ENCODE measurements at places on chromosomes 4 and X.
A peak's percentile ranks its signal among the peaks of the same experiment; 100 is the strongest.

DNA sequence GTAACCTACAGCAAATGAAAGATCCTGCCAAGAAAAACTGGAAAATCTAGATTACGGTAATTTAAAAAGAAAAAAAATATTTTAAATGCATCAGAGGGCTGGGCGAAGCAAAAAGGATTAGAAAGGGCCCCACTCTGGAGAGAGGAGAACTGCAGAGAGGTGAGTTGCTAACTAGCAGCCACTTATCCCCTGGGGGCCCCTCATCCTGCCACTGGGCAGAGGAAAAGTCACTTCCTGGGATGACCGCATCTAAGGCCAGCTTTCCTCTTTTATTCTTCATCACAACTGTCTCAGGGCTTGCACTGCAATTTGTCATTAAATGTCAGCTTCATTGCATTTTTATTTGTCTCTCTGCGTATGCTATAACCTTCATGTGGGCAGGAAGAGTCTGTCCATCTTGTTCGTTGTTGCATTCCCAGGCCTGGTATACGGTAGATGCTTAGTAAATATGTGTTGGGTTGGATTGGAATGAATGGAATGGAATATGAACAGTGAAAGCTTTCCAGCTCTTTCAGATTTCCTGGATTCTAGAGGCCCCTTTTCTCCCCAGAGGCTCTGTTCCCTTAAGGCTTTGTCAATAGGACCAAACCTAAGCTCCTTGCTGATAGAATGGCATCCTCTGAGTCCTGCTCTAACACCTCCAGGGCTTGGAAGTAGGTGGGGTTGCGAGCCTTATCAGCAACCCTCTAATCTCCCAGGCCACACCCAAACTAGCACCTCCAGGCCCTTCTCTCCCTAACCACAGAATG lies 58.9 kb downstream of the TLR10 start:
- no peak for DNase-seq

GRCh38 chr4:81225252-81225651 lies 10.2 kb upstream of the PRKG2 start:
- DNase-seq: no peak

GRCh38 chrX:14056206-14056605 lies 26.5 kb upstream of the GEMIN8 start:
- no peak for DNase-seq

DNA sequence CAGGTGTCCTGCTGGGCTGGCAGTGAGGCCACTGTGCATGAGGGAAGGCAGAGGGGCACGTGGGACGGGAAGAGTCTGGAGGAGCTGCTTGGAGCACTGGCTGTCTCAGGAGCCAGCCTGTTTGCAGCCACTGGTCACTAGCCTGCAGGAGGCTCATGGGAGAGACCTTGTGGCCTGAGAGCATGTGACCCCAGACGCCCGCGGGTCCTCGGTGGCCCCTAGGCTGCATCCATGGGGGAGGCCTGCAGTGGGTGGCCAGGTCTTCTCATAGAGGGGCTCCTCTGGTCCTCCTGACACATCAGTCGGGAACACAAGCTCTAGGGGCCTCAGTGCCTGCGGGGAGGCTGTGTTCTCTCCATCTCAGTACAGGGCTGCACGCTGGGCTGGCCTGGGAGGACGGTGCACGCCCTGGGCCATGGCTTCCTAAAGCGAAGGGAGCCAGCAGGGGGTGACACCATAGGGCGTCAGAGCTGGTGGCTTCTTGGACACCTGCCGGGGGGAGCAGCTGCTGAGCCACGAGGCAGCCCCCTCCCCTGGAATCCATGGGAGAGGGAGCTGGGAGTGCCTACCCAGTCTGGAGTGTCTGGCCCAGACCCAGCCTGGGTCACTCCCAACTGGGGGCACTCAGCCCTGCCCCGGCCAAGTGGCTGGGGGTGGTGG lies 12.3 kb downstream of the NAT8L start:
- no peak for DNase-seq

DNA sequence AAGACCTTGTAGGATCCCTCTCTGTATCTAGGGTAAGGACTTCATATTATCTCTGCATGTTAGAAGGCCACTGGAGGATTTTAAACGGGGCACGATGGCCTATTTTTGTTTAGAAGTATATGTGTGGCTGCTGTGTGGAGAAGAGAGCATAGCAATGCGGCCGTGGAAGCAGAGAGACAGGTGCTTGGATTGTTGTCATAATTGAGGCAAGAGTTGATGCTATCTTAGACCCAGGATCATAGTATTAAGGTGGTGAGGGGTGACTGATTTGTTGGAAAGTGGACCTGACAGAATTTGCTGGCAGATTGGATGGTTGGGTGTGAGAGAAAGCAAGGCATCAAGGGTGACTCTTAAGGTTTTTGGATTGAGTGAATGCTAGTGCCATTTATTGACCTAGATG lies 63.4 kb downstream of the CCKAR start:
- DNase-seq: no peak

- no peak for DNase-seq
Measured at GRCh38 chrX:82092307-82092706, 890.4 kb downstream of the SH3BGRL start.

- no peak for DNase-seq
Measured at GRCh38 chr4:99746443-99746842, 70.2 kb upstream of the DAPP1 start.

DNA sequence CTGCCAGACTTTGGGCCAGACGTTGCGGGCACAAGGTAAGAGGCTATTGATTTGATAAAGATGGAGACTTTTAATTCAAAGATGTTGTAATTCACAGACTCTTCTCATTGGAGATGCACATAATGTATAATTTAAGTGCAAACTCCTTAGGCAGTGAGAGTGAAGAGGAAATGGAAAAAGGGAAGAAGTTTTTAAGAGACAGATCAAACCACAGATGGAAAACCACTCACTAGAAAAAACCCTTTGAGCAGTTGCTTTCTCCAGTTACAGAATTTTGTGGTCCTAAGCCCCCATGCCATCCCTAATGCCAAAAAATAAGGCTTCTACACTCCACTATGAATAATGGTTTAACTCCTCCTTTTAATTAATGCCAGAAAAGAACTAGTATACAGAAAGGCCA lies 977.1 kb upstream of the PRKX start:
- DNase-seq: no peak

DNA sequence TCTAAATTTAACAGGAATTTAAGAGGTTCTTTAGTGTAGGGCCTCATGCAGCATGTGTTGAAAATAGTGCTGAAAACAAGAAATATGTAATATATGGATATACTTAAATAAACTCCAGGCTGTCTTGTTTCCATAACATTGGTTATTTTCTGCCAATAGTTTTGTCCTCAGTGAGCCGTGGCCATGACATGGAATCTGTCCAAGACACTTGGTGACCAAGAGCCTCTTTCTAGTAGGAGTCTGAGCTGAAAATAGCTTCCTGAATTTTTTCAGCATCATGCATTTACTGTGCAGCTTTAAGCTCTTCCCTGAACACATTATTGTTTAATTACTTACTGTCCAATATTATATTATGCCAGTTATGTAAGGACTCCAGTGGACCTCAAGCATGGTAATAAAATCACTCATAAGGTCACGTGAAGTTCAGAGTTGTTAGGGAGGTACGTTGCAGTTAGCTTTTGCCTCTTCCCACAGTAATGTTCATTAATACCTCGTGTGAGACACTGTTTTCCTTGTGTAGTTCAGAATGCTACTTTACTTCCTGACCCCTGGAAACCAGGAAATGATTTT lies 488.2 kb downstream of the GRID2 start:
- DNase-seq: peak; percentile 35

DNA sequence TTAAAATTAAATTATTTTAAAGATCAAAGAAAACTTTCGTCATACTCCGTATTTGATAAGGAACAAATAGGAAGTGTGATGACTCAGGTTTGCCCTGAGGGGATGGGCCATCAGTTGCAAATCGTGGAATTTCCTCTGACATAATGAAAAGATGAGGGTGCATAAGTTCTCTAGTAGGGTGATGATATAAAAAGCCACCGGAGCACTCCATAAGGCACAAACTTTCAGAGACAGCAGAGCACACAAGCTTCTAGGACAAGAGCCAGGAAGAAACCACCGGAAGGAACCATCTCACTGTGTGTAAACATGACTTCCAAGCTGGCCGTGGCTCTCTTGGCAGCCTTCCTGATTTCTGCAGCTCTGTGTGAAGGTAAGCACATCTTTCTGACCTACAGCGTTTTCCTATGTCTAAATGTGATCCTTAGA lies at the start of gene CXCL8:
Gene CXCL8 (plus strand): TSS at position 217 of the 426 bp plus-strand sequence. CDS start 90 bp downstream, at position 307.
- peak; percentile 52 for DNase-seq

- no peak for DNase-seq
Measured at GRCh38 chr4:77354550-77354949, 197.5 kb downstream of the CCNG2 start.

GRCh38 chr4:145170223-145170622 lies 10.2 kb downstream of the OTUD4 start:
- DNase-seq: no peak

GRCh38 chr4:52548818-52549570 lies 110.1 kb downstream of the USP46 start:
- DNase-seq: no peak

DNA sequence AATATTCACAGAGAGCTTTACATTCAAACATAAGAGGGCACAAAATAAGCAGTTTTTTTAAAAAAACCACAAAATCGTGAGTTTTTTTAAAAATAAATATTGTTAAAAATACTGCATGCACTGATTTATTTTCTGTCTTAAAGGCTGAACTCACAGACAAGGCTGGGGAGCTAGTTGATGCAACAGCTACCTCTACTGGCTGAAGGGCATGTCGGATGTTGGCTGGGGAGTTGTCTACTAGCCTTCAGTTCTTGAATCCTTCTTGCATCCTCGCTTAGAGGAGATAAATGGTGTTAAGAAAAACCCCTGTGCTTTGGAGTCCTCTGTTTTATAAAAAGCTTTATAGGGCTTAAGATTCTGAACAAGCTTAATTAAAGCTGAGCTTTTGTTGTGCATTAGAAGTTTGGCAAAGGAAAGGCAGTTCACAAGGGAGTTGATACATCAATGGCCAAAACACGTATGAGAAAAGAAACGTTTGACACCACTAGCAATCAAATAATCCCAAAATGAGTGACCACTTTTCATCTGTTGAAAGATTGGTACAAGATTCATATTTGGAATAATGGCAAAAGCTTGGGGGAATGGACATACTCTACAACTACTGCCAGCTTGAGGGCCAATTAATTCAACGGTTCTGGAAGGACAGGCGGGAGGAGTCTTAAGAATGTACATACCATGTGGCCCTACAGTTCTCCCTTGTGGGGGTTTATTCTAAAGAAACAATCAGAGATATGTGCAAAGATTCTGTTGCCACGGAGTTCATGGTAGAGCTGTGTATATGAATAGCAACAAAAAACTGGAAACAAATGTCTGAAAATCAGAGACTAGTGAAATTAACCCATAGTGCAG lies 94.7 kb downstream of the SEL1L3 start:
- DNase-seq: peak; percentile 61

DNA sequence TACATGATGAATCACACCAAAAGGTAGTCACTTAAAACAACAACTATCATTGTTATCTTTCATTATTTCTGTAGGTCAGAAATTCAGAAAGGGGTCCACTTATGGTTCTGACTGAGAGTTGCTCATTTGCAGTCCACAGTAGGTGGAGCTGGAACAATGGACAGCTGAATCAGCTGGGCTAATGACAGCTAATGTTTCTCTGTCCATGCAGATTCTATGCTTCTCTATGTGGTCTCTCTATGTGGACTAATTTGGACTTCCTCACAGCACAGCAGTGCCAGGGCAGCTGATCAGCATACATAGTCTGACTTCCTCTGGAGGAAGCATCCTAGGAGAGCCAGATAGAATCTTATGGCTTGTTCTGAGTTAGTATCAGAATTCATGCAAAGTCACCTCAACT lies 131.7 kb upstream of the INTU start:
- DNase-seq: no peak

DNA sequence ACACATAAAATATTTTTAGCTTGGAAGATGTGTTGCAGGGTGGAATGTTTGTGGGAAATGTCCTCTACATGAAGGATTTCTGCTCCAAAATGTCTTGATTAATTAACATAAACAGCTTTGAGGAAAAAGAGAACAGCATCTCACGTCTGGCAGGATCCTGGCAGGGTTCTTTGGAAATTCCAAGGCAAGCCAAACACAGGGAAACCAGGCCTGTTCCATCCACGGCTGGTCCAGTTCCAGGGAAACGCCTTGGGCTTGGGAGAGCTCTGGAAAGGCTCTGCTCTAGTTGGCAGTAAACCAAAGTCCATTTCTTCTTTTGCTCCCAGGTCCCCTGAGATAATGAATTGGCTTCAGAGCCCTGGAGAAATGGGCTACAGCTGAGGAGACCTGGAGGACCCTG lies 42.4 kb upstream of the GAB1 start:
- DNase-seq: peak; percentile 78

- no peak for DNase-seq
Measured at GRCh38 chrX:26138274-26138673, at the start of gene MAGEB18. Gene MAGEB18 (plus strand): TSS chrX:26138343. CDS start chrX:26138986, 643 bp downstream.

DNA sequence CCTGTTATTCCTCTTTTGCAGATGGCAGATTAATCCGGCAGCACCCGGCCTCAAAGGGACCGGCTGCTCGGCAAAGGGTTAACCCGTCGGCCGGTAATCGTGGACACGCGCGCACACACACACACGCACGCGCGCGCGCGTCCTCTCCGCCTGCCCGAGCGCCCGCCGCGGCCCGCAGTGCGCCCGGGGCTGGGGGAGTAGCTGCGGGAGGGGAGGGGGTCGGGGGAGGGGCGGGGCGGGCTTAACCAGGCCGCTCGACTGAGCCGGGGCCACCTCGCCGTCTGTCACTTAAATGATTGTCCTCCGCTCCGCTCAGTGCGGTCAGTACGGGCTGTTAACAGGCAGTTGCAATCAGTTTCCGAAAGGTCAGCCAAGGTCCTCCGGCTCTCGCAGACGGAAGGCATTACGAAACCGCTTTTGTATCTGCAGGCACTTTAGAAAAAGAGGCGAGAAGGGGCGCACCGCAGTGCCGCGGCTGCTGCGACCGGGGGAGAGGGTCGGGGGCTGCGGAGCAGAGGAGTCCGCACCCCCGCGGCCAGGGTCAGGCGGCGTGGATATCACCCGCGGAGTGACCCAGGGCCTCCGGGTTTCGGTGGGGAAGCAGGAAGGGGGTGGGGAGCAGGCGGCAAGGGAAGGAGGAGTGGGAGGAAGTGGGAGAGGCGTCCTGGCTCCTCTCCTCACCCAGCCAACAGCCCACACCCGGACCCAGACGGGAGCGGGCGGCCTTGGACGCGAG lies 57.3 kb upstream of the BCOR start:
- DNase-seq: peak; percentile 75

DNA sequence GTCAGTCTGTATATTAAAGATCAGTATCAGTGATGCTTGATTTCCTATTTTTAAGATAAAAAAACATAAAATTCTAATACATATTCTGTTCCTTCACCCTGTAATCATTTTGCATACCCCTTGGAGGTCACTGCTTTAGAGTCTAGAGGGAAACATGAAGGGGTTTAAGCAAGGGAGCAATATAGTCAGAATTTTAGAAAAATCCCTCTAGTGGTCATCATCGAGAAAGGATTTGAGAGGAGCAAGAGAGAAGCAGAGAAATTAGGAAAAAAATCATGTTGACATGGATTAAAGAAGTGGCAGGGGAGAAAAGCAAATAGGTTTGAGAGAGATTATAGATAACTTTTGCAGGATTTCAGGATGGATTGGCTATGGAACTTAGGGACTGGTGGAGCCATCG lies 11.1 kb downstream of the APEX2 start:
- DNase-seq: no peak

DNA sequence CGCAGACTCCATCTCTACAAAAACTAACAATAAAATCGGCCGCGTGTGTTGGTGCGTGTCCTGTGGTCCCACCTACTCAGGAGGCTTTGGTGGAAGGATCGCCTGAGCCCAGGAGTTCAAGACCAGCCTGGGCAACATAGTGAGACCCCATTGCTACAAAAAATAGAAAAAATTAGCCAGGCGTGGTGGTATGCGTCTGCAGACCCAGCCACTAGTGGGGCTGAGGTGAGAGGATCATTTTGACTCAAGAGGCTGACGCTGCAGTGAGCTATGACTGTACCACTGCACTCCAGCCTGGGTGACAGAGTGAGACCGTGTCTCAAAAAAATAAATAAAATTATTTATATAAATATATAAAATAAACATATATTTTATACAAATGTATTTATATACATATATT lies 22.3 kb downstream of the ASMTL start:
- no peak for DNase-seq

Data from left hindlimb (tissue), 1 donor.